ENCODE measurements at places on chromosomes 11 and 22.

GRCh38 chr22:30763815-30764673, 69.4 kb downstream of the OSBP2 start:
- DNase-seq = peak; percentile 80

DNA sequence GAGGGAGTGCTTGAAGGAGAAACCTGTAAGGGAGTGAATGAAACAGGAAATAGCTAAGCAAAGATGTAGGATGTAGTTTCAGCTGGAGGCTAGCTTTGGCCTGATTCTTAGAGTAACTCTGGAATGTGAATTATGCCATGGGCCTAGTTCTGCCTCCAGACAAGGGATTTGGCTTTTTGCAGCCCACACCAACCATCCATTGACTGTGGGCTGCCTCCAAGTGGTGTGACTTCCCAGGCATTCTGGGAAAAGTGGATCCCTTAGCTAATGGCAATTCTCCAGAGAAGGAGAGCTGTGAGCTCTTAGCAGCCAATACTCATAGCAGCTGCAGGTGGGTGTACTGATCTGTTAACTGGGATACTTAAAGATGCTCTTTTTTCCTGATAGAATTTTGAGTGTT, 2.0 kb upstream of the OR9I1 start:
- DNase-seq = no peak

- no peak for DNase-seq
Observed at GRCh38 chr22:21447694-21448402, 19.3 kb upstream of the TMEM191C start.

DNA sequence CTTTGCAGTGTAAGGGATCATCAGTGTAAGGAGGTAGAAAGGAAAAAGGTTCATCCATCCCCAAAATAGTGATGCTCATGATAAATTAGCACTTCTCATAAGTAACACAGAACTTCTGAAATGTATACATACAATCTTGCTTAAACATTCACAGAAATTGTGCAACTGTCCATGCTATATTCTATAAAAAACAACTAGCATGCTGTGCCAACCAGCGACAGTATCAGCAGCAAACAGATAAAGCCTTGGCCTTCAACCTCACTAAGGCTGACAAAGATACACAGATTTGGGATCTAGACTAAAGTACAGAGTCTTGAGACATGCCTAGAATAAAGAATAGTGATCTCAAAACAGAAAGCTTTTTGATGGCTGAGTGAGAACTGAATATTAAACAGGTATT, 74.1 kb upstream of the CHRM4 start:
- no peak for DNase-seq

DNA sequence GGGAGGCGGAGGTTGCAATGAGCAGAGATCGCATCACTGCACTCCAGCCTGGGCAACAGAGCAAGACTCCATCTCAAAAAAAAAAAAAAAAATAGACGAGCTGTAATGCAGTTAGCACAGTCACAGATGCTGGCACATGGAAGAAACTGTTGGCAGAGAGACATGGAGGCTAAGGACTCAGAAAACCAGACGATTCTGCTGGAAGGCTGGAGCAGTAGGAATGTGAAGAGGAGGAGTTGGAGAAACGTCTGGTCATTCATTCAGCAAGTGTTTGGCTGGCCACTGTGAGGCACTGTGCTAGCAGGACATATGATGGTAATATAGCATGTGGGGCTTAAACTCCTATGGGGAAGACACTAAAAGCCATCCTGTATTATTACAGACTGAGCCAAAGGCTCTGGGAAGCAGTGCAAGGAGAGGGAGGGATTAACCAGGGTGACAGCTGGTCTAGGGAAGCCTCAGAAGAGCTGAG, 5.0 kb downstream of the UQCR10 start:
- no peak for DNase-seq

DNA sequence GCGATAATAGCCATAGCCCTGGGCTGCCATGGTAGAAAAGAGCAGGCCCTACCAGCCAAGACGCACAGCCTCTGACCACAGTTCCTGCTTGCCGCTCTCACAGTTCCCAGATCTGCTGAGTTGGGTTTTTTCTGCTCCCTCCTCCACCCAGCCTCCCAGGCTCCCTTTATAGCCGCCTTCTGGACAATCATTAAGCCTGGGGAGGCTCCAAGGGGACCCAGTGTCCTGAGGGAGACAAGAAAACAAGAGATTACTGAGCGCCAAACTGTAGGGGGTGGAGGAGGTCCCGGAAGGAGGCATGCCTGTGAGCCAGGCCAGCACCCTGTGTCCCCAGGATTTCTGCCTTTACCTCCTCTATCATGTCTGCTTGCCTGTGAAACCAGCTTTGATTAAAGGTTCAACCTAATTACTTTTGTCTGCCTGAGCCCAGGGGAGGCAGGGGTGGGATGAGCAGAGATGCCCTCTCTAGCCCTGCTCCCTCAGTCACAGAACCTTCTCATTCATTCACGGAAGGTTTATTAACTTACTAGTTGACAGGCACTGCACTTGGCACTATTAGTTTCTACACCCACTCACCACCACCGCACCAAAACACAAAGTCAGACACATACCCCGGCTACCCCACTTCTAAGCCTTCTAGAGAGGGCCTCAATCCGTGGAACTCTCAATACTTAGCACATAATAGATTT, 1.2 kb downstream of the SLC37A4 start:
- DNase-seq = no peak

DNA sequence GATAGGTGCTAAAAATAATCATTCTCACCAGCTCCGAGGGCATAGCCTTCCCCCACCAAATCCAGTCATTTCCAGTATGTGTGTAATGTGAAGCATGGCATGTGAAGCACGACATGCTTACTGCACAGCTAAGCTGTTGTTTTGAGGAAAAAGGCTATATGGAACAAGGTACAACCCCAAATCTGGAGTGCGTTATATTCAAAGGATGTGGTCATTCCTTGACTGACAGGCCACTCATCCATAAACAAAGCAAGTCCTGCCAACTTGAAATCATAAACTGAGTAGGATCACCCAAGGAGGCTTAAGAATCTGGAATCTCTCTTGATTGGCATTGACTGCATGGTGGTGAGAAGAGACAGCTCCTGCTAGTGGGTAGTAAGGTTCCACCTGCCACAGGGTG, 3.7 kb downstream of the MAP6 start:
- no peak for DNase-seq

DNA sequence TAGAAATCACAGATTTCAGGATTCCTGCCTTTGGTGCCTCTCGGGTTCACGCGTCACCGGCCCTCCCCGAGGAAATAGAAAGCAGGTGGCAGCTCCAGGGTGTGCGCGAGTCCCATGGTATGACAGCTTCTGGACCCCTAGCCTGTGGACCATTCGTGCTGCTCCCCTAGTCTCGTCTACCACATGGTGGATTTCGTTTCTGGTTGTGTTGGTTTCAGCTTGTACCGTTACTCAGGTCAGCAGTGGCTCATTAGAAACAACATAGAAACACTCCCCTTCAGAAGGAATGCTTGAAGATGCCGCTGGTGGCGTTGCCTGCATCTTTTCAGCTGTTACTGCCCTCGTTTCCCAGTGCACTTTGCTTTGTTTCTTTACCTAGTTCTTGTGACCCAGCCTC, 700 bp downstream of the TTC17 start:
- DNase-seq = no peak

GRCh38 chr22:41966607-41967240, 2.5 kb upstream of the SEPTIN3 start:
- no peak for DNase-seq

- DNase-seq = no peak
Observed at GRCh38 chr11:127345819-127346459, 345.4 kb upstream of the KIRREL3 start.

DNA sequence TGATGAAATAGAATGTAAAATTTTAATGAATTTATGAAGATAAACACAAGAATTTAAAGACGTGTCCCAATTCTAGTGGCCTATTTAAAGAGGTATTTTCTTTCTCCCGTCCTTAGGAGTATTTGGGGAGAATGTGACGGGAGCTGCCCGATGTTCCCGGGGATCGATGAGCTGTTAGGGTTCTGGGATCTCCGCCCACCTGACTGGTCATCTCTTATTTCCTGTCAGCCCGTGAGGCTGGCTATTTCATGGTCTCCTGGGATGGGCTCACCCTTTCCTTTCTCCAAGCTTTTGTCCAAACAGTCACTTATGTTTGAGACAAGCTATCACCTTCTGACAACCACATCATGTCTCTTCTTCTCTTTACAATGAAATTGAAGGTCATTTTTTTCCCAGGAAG, 16.9 kb upstream of the CLMP start:
- no peak for DNase-seq

- no peak for DNase-seq
Observed at GRCh38 chr22:28143961-28144745, 225.1 kb upstream of the PITPNB start.

DNA sequence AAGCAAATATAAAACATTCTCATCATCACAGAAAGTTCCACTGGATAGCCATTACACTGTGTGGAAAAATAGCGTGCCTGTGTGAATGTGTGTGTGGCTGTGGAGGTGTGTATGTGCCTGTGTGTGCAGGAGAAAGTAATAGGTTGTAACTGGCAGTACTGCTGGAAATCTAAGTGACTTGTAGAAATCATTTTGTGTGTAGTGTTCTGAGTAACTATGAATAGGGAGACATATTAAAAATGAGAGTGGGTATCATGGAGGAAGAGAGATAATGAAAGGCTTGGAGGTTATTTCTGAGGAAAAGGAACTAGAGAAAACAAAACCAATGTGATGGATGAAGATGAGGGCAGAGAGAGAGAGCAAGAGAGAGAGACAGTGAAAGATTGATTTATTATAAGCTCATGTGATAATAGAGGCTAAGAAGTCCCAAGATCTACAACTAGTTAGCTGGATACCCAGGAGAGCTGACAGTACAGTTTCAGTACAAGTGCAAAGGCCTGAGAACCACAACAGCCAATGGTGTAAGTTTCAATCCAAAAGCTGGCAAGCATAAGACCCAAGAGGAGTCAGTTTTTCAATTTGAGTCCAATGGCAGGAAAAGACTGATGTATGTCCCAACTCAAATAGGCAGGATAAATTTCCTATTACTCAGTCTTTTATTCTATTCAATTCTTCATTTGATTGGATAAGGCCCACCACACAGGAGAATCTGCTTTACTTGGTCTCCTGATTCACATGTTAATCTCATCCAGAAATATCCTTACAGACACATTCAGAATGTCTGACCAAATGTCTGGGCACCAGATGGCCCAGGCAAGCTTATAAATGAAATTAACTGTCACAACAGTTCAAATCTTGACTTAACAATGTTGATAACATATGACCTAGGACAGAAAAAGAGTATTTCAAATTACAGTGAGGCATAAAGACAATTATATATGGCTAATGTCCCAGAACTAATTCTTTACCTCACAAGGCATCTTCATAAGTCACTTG, 14.9 kb downstream of the KBTBD3 start:
- no peak for DNase-seq

DNA sequence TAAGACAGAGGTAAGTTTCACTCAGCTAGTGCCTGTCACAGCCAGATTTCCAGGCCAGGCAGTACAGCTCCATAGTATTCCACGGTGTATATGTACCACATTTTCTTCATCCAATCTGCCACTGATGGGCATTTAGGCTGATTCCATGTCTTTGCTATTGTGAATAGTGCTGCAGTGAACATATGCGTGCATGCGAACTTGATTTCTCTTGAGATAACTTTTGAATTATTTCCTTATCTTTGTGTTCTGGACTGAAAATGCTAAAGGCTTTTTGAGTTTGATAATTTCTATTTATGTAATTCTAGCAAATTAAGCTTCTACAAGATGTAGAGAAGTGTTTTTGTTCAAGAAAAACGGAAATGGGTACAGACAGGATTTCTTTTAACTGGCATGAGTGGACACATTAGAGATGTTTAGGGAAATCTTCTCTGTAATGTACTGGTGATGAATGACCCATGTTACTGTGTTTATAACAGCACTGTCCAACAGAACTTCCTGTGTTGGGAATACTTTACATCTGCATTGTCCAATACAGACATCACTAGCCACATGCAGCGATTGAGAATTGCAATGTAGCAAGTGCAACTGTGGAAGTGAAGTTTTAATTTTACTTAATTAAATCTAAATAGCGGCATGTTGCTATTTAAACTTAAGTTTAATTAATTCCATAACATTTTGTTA, 151.3 kb downstream of the CADM1 start:
- no peak for DNase-seq

GRCh38 chr22:33985506-33985905, 65.2 kb upstream of the LARGE1 start:
- DNase-seq = no peak

- DNase-seq = no peak
Observed at GRCh38 chr22:32050678-32051515, 7.8 kb downstream of the SLC5A1 start.

GRCh38 chr22:30444632-30445437, 19.3 kb downstream of the MTFP1 start:
- DNase-seq = no peak

DNA sequence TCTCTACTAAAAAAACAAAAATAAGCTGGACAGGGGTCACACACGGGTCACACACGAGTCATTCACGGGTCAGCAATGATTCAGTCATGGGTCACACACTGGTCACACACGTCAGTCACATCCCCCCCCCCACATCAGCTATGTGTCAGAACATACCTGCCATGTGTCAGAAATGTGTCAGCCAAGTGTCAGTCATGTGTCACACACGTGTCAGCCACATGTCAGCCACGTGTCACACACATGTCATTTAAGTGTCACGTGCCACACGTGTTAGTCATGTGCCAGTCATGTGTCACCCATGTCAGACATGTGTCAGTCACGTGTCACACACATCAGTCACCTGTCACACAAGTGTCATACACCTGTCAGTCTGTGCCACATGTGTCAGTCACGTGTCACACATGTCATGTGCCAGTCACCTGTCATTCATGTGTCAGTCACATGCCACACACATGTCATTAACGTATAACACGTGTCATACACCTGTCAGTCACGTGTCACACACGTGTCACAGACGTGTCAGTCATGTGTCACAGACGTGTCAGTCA, 28.7 kb upstream of the MMP20 start:
- no peak for DNase-seq

GRCh38 chr22:35150183-35151107, 84.5 kb downstream of the ISX start:
- DNase-seq = no peak

GRCh38 chr11:2923446-2924375, 5.5 kb downstream of the PHLDA2 start:
- no peak for DNase-seq

- no peak for DNase-seq
Observed at GRCh38 chr11:120517390-120517761, 5.8 kb downstream of the GRIK4 start.

DNA sequence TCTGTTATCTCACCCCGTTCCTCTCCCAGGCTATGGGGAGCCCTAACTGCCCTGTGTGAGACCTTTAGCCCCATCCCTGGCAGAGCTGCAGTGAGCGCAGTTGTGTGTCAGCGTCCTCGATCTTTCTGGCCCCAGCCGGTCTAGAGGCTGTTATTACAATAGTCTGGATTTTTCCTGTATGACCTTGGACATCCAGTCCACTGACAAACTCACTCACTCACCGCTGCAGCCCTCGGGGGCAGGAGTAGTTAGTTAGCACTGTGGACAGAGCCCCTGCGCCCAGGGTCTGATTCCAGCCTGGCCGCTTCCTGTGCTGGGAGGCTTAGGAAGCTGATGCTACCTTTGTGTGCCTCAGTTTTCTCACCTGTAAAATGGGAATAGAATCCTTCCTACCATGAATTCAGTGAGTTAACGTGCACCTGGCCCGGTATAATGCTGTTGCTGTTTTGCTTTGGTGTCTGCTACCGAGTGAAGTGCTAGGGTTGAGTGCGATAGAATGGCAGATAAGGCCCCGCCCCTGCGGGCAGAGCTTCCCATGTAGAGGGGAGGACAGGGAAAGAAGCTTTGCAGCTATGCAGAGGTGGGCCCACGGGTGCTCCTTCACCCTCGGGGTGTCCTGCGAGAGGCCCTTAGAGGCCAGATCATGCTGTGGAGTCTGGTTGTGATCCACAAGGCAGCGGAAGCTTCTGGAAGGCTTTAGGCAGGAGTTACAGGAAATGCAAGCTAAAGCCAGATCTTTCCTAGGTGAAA, 3.0 kb downstream of the LRP5 start:
- no peak for DNase-seq

All from hematopoietic multipotent progenitor cell (in vitro differentiated cells).